ENCODE measurements at places on chromosomes 11 and 22. TPM values are rescaled to one million over a fixed set of nuclear protein-coding genes. Genes with fewer than 3 reads are reported as not detected.
A peak's percentile ranks its signal among the peaks of the same experiment; 100 is the strongest.

- DNase-seq = no peak
Observed at GRCh38 chr22:25067851-25068421, 115.4 kb downstream of the KIAA1671 start.

- no peak for DNase-seq
Observed at GRCh38 chr11:43367382-43368178, 8.9 kb downstream of the TTC17 start.

DNA sequence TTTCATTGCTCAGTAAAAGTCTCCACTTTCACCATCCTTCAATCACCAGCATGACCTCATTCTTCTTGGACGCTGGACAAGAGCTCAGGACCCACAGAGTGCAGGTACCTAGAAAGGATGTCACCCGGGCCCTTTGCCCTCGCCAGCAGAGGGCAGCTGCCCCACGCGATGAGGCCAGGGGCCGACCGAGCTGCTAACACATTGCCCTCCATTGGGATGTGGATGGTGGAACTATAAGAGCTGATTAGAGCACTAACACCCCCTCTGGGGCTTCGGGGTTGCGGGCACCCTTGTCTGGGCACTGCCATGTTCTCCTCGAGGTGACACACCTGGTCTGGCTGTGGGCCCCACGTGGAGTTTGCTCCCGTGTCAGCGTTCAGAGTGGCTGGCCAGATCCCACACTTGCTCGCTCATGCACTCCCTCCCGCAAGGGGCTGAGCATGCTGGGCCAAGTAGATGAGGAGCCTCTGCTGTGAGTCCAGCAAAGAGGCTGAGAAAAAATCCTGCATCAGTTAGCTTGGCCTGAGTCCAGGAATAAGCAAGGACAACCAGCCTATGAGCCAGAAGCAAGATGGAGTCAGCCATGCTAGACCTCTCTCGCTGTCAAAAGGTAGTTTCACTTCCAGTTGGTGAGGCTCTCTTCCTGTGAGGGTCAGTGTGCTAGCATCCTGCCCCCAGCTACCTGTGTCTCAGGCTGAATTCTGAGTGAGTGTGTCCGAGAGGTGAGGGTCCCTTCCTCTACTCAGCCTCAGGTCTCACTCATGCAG lies 9.8 kb downstream of the KRTAP5-6 start:
- no peak for DNase-seq

- peak; percentile 97 for DNase-seq
Observed at GRCh38 chr11:64204464-64204989, 2.0 kb upstream of the FERMT3 start.

DNA sequence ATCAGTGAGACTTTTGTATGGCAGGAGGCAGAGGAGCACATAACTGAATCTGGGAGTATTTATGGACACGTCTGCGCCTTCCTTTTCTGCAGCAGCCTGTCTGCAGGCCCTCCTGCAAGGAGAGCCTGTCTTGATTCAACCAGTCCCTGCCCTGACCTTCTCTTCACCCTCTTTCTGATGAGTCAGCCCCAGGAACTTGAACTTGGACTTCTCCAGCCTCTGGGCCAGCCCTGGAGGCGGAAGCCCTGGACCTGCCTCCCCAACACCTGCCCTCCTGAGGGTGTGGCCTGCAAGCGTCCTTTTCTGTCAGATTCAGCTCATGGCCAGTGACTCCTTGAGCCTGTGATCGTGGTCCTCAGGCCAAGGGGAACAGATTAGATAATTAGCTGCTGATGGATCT lies 20.0 kb downstream of the DAGLA start:
- peak; percentile 52 for DNase-seq

PRR5L gene
- 30.3 TPM for total RNA-seq

DDTL gene
- 0.98 TPM for total RNA-seq
